ENCODE measurements at places on chromosomes 16 and 17. TPM values are rescaled to one million over a fixed set of nuclear protein-coding genes. Genes with fewer than 3 reads are reported as not detected.

DNA sequence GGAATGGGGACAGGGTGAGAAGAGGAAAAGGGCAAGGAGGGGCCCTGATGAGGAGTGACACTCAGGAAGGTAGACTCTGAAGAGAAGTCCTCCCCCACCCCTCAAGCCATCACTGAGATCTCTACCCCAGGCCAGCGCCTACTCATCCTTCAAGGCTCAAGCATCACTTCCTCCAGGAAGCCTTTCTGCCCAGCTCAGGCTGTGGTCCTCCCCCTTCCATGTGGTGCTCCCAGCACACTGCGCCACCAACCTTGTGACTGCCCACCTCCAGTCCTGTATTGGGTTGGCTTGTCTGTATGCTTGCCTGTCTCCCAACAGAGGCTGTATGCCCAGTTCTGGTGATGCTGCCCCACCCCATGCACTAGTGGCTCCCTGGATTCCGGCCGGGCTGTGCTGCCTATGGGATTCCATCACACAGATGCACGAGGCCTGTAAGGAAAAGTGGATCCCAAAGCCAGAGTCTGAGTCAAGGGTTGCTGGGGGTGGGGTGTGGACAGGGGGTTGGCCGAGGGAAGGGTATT is 19.8 kb upstream of the ZFP90 start:
- DNase-seq, result no peak
- no peaks in the 10 kb centered on the region for H3K27me3 ChIP-seq
- H3K27ac ChIP-seq, result no peak overlapping the region
- H3K4me1 ChIP-seq, result no peaks in the 10 kb centered on the region
- no peak overlapping the region for H3K4me3 ChIP-seq

- H3K36me3 ChIP-seq, result no peaks in the 10 kb centered on the region
- no peaks in the 10 kb centered on the region for H3K4me1 ChIP-seq
- H3K27ac ChIP-seq, result no peak overlapping the region
- DNase-seq, result no peak
- H3K4me3 ChIP-seq, result no peak overlapping the region
Measured at GRCh38 chr16:17323171-17323570, 147.6 kb downstream of the XYLT1 start.

GRCh38 chr16:81237282-81237681 is 1.2 kb upstream of the BCO1 start:
- no peak overlapping the region for H3K4me3 ChIP-seq
- no peaks in the 10 kb centered on the region for H3K36me3 ChIP-seq
- peak; percentile 93 for DNase-seq
- H3K27me3 ChIP-seq, result no peaks in the 10 kb centered on the region

- H3K27ac ChIP-seq, result no peak overlapping the region
- H3K27me3 ChIP-seq, result no peaks in the 10 kb centered on the region
- no peaks in the 10 kb centered on the region for H3K4me1 ChIP-seq
- no peak for DNase-seq
Measured at GRCh38 chr16:85567101-85567866, 45.8 kb upstream of the GSE1 start.

- no peak overlapping the region for H3K4me3 ChIP-seq
- peaks cover 10% of the 10 kb centered on the region for H3K4me1 ChIP-seq
- no peak overlapping the region for H3K27ac ChIP-seq
- no peak for DNase-seq
- no peaks in the 10 kb centered on the region for H3K36me3 ChIP-seq
Measured at GRCh38 chr16:11755022-11755760, 12.5 kb upstream of the TXNDC11 start.

DNA sequence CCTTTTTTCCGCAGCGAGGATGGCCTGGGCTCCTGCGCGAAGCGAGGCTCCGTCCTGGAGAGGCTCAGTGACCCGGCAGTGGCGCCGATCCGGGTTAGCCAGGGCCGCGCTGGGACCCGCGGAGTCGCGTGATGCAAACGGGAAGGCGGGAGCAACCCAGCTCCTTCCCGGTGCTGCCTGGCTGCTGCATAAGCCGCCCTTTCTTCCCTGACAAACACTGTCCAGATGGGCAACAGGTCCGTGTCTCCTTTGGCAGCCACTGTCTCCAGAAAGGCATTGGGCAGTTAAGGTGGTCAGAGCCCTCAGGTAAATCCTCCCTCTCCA is 21.8 kb upstream of the ZNHIT3 start:
- no peak overlapping the region for H3K27ac ChIP-seq
- H3K36me3 ChIP-seq, result no peaks in the 10 kb centered on the region
- peaks cover 11% of the 10 kb centered on the region for H3K27me3 ChIP-seq
- no peak overlapping the region for H3K4me3 ChIP-seq
- DNase-seq, result no peak
- no peaks in the 10 kb centered on the region for H3K4me1 ChIP-seq

- no peaks in the 10 kb centered on the region for H3K27me3 ChIP-seq
- H3K4me3 ChIP-seq, result no peak overlapping the region
- H3K36me3 ChIP-seq, result no peaks in the 10 kb centered on the region
- no peaks in the 10 kb centered on the region for H3K4me1 ChIP-seq
Measured at GRCh38 chr17:47995241-47995935, 24.5 kb downstream of the CDK5RAP3 start.

DNA sequence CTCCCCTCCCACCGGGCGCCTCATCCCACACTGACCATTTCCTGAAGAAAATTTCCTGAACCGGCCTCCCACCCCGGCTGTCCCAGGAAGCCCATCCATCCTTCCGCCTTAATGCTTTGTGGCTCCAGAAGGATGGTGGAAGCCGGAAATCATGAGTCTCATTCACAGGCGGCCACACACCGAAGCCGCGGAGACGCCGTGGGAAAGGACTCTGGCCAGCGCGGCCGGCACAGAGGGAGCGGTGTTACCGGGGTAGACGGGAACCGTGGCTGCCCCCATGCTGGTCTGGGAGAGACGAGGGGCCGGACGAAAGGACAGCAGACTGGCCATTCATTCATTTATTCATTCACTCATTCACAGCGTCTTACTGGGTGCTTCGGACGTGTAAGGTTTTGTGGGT is 326.8 kb downstream of the SEC14L1 start:
- no peaks in the 10 kb centered on the region for H3K36me3 ChIP-seq
- H3K27ac ChIP-seq, result no peak overlapping the region
- peaks cover 13% of the 10 kb centered on the region for H3K4me1 ChIP-seq
- no peak overlapping the region for H3K4me3 ChIP-seq

GRCh38 chr17:70447588-70447987 is 278.3 kb downstream of the KCNJ2 start:
- H3K4me3 ChIP-seq, result no peak overlapping the region
- no peak for DNase-seq
- H3K27me3 ChIP-seq, result no peaks in the 10 kb centered on the region
- no peaks in the 10 kb centered on the region for H3K4me1 ChIP-seq
- no peaks in the 10 kb centered on the region for H3K36me3 ChIP-seq

- no peak overlapping the region for H3K4me3 ChIP-seq
- DNase-seq, result no peak
- H3K27ac ChIP-seq, result no peak overlapping the region
- H3K36me3 ChIP-seq, result no peaks in the 10 kb centered on the region
- no peaks in the 10 kb centered on the region for H3K4me1 ChIP-seq
Measured at GRCh38 chr17:66684731-66685130, 150.2 kb upstream of the CACNG5 start.

- H3K36me3 ChIP-seq, result no peaks in the 10 kb centered on the region
- no peak overlapping the region for H3K4me3 ChIP-seq
- H3K27me3 ChIP-seq, result no peaks in the 10 kb centered on the region
Measured at GRCh38 chr17:64328036-64328858, 62.4 kb downstream of the PECAM1 start.

- H3K27ac ChIP-seq, result no peak overlapping the region
- DNase-seq, result no peak
- H3K4me3 ChIP-seq, result no peak overlapping the region
- H3K27me3 ChIP-seq, result no peaks in the 10 kb centered on the region
- no peaks in the 10 kb centered on the region for H3K36me3 ChIP-seq
Measured at GRCh38 chr16:67312719-67313118, 13.8 kb downstream of the KCTD19 start.

DNA sequence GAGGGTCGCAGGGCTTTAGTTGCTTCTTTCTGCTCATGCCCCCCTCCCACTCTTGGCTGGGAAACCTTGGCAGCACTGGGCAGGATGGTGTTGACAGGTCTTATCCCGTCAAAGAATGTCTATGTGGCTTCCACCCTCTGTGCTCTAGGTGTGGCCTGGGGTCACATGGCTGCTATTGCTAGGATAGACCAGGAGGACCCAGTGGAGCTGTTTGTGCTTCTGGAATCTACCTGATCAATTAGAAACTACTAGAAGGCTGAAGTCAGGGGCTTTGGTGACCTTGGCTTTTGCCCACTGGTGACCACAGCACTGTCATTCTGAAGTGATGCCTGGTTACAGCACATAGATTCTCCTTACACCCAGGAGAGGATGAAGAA is 105.8 kb downstream of the CMIP start:
- DNase-seq, result no peak
- peaks cover 10% of the 10 kb centered on the region for H3K4me1 ChIP-seq
- H3K27me3 ChIP-seq, result no peaks in the 10 kb centered on the region
- no peaks in the 10 kb centered on the region for H3K36me3 ChIP-seq
- H3K4me3 ChIP-seq, result no peak overlapping the region

- H3K27ac ChIP-seq, result no peak overlapping the region
- peaks cover 4% of the 10 kb centered on the region for H3K4me1 ChIP-seq
- H3K27me3 ChIP-seq, result no peaks in the 10 kb centered on the region
- H3K4me3 ChIP-seq, result no peak overlapping the region
- H3K36me3 ChIP-seq, result peaks cover 5% of the 10 kb centered on the region
Measured at GRCh38 chr17:81898029-81898866, 3.8 kb upstream of the NPB start.

GRCh38 chr17:30805944-30806456 is 18.5 kb downstream of the CRLF3 start:
- H3K36me3 ChIP-seq, result no peaks in the 10 kb centered on the region
- H3K27me3 ChIP-seq, result no peaks in the 10 kb centered on the region
- H3K4me1 ChIP-seq, result no peaks in the 10 kb centered on the region
- no peak overlapping the region for H3K27ac ChIP-seq

GRCh38 chr16:55613613-55614335 is 42.0 kb upstream of the SLC6A2 start:
- H3K27ac ChIP-seq, result no peak overlapping the region
- no peak overlapping the region for H3K4me3 ChIP-seq
- no peaks in the 10 kb centered on the region for H3K36me3 ChIP-seq
- no peak for DNase-seq
- no peaks in the 10 kb centered on the region for H3K4me1 ChIP-seq
- H3K27me3 ChIP-seq, result no peaks in the 10 kb centered on the region

DNA sequence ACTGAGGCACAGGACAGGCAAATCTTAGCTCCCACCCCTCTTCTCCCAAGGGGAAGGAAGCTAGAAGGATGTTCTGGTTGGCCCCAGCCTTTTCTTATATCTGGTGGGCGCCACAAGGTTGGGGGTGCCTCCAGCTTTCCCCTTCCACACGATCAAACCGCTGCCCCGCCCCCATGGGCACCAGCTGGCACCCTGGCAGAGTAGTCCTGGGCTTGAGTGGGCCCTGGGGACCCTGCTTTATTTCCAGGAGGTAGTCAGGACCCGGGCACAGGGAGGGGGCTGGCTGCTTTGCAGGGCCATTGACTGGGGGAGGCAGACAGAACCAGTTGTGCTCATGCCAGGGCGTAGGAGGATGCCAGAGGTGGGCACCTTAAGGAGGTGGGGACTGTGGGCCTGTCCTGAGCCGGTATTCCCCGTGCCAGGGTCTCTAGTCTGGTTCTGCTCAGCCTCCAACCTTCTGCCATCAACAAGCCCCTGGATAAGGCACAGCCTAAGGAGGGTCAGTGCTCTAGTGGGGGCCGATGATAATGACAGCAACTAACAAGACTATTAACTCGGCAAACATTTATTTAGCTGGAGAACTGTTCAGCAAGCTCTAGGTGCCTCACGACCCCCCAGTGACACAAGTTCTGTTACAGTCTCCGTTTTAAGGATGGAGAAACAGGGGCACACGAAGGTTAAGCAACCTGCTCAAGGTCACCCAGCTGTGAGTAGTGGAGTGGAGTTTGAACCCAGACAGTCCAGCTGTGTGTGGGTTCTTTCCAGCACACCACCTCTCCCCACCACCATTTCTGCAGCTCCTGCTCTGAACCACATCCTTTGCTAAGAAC is 7.6 kb upstream of the PPP1R1B start:
- no peaks in the 10 kb centered on the region for H3K36me3 ChIP-seq
- peak overlapping the region; percentile 55 for H3K27ac ChIP-seq
- H3K27me3 ChIP-seq, result no peaks in the 10 kb centered on the region
- no peak for DNase-seq
- no peak overlapping the region for H3K4me3 ChIP-seq
- peaks cover 9% of the 10 kb centered on the region for H3K4me1 ChIP-seq

GRCh38 chr16:83933885-83934683 is 19.0 kb upstream of the OSGIN1 start:
- no peaks in the 10 kb centered on the region for H3K36me3 ChIP-seq
- H3K4me1 ChIP-seq, result no peaks in the 10 kb centered on the region
- H3K4me3 ChIP-seq, result no peak overlapping the region

DNA sequence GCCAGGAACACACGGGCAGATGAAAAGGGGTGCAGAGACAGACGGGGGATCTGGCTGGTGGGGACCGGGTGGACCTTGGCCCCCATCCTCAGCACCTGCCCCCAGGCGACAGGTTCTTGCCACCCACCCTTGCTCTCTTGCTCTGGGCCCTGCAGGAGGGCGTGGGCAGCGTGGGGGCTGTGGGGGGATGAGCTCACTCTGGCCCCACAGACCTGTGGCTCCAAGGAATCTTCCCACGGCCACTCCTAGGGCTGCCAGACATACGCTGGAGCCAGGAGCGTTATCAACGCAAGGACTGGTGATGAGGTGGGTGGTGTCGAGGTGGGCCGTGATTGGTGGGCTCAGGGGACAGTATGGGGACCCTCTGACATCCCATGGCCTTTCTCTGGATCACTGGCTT is 6.3 kb downstream of the CTRB1 start:
- no peak overlapping the region for H3K27ac ChIP-seq
- H3K36me3 ChIP-seq, result peaks cover 3% of the 10 kb centered on the region

The TP53TG3 gene
- 4.7 TPM for total RNA-seq

The SERPINF2 gene
- total RNA-seq, result 30.4 TPM

The FBXO39 gene
- 2.5 TPM for total RNA-seq

The ACSM2A gene
- total RNA-seq, result 0.17 TPM

The IKZF3 gene
- 1.7 TPM for total RNA-seq

The HBA2 gene
- total RNA-seq, result 7.4 TPM

The CCL1 gene
- not detected for total RNA-seq
